ENCODE measurements at places on chromosomes 1 and 21. TPM values are rescaled to one million over a fixed set of nuclear protein-coding genes. Genes with fewer than 3 reads are reported as not detected.

Gene VANGL2
- total RNA-seq, result 0.06 TPM

DNA sequence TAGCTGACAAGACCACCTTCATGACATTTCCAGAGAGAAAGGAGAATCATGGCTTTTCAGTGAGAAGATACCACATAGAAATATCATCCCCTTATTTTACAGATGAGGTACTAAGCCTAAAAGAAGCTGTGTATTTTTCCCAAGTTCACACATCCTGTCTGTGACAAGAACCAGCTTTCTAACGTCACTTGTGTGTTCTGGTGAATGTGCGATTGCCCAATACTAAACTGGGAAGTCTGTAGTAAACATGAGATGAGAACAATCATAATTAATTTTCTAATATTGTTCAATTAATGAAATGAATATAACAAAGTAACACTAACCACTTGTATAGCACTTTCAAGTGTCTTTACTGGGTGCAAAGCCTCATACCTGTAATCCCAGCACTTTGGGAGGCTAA lies 46.0 kb downstream of the PTGER3 start:
- no peak for DNase-seq

Gene SLC30A2
- total RNA-seq, result 0.07 TPM

- DNase-seq, result peak; percentile 40
These were observed 141.4 kb upstream of the CXADR start for GRCh38 chr21:17371450-17371849.

GRCh38 chr1:192522673-192523072 lies 52.9 kb upstream of the RGS1 start:
- DNase-seq, result no peak
